ENCODE measurements at places on chromosomes 4 and X.

GRCh38 chr4:117447925-117448324 is 362.5 kb upstream of the TRAM1L1 start:
- no peak for DNase-seq

GRCh38 chrX:40177489-40177888 is 79.7 kb upstream of the BCOR start:
- no peak for DNase-seq

- no peak for DNase-seq
Observed at GRCh38 chrX:40385682-40386081, 195.1 kb upstream of the ATP6AP2 start.

DNA sequence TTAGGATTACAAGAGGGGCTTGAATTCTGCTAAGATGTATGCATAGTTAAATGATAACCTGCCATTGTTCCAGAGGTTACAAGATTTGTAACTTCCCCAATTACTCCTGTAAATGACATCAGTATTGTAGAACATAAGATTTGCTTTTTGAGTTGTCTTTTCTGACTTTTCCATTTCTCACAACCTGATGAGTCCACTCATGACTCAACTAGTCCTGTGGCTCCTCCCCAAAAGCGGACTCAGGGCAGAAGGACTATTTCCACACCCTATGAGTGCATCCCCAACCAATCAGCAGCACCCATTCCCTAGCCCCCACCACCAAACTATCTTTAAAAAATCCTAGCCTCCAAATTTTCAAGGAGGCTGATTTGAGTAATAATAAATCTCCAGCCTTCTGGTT is 54.7 kb downstream of the HOPX start:
- no peak for DNase-seq

GRCh38 chrX:47178337-47178736 is 15.3 kb upstream of the UBA1 start:
- no peak for DNase-seq

- DNase-seq = no peak
Observed at GRCh38 chr4:181964731-181965130, 278.5 kb upstream of the TENM3 start.

- DNase-seq = no peak
Observed at GRCh38 chr4:124189545-124189944, 523.0 kb downstream of the ANKRD50 start.

DNA sequence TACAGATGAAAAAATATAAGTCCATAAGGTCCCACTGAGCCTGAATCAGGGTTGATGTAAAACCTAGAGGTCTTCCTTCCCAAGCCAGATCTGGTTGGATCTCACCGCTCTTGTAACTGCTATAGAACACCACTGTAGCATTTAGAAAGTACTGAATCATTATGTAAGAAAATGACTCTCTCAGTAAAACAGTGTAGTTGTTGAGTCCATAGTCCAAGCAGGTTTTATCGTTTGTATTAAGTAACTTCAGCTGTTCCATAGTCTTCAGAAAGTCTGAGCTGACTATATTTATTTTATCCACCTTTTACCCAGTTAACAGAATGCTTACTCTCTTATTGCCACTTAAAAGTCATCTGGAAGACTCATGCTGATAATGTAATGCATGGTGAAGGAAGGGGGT is 82.2 kb downstream of the POLA1 start:
- DNase-seq = no peak

GRCh38 chr4:167642250-167642649 is 408.0 kb upstream of the SPOCK3 start:
- no peak for DNase-seq

DNA sequence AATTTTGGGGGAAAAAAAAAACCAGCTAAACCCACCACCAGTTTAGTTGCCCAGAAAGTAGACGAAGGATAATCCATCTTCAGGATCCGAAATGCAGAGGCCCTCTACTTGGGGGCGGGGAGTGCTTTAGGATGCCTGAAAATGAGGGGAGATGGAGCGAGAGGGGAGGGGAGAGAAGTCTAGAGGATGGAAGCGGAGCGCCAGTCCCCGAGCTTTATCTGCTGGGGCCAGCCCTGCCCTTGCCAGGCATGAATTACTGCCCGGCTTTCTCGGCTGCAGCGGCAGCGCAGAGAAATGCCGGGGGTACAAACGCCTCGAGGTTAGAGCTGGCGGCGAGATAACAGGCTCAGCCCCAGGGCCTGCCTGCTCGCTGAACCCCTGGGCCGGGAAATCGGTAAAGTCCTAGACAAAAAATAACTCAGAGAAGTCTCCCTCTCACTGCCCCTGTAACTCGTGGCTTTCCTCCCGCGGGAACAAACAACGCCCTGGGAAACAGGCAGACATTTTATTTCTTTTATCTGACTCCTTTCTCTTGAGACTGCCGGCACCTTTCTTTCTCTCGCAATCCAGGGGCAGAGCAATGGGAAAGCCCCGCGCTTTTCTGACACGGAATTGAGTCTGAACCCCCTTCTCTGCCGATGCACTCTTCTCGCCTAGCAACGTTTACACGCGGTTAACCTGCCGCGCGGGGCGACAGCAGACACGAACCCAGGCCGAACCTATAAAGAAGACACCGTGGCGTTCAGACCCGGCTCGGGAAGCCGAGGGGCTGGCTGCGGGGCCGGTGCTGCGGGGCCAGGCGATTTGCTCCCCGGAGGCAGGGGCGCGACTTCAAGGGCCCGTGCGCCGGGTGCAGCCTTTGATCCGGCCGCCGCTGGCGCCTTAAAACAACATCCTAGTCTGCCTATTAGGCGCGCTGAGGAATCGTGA is 3.1 kb upstream of the MSX1 start:
- no peak for DNase-seq

- no peak for DNase-seq
Observed at GRCh38 chrX:4881277-4881676, 1167.8 kb upstream of the PRKX start.

GRCh38 chrX:111823703-111824102 is 52.3 kb upstream of the TRPC5OS start:
- DNase-seq = no peak

GRCh38 chrX:108053218-108053617 is 8.4 kb downstream of the VSIG1 start:
- no peak for DNase-seq

GRCh38 chr4:14046642-14047041 is 419.1 kb upstream of the BOD1L1 start:
- no peak for DNase-seq

DNA sequence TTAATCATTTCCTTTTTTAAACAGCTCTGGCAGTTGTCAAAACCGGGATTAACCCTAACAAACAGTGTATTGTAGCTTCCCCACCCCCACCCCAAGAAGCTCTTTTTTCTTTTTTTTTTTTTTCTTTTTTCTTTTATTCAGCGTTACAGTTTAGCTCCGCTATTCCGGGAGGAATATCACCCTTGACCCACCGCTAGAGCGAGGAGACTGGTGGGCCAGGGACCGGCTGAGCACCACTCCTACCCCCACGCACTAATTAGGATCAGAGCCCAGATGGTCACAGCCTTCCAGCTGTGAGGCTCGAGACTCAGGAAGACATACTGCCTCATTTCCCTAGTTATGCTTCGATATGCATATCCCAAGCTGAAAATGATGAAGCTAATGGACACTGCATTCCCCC is 2.0 kb downstream of the PARM1 start:
- DNase-seq = no peak

GRCh38 chr4:189285377-189285776 is 655.3 kb upstream of the FRG1 start:
- no peak for DNase-seq

DNA sequence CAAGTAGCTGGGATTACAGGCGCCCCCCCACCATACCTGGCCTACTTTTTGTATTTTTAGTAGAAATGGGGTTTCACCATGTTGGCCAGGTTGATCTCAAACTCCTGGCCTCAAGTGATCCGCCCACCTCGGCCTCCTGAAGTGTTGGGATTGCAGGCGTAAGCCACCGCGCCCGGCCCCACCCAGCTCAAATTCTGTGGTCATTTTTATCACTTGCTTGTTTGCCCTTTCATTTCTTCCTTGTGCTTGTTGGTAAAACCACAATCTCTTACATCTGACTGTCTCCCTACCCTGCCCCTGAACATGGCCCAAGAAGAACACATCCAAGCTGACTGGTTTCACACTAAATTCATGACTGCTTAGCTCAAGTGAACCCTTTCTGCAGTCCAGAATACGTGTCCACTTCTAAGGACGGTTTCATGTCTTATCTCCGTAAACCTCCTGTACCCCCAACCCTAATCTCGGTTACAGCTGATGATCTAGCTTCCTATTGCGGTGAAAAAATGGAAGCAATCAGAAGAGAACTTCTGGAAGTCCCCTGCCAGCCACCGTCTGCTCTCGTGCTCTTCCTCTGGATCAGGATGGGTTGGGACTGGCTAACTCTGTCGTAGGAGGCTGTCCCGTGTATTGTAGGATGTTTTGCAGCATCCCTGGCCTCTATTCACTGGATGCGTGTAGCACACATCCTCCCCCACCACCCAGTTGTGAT is 5.4 kb upstream of the RS1 start:
- DNase-seq = peak; percentile 44

- no peak for DNase-seq
Observed at GRCh38 chr4:101064541-101065180, 282.7 kb downstream of the PPP3CA start.

- DNase-seq = no peak
Observed at GRCh38 chr4:118296729-118297128, 56.1 kb downstream of the PRSS12 start.

- no peak for DNase-seq
Observed at GRCh38 chrX:112761242-112762207, 79.1 kb downstream of the AMOT start.

DNA sequence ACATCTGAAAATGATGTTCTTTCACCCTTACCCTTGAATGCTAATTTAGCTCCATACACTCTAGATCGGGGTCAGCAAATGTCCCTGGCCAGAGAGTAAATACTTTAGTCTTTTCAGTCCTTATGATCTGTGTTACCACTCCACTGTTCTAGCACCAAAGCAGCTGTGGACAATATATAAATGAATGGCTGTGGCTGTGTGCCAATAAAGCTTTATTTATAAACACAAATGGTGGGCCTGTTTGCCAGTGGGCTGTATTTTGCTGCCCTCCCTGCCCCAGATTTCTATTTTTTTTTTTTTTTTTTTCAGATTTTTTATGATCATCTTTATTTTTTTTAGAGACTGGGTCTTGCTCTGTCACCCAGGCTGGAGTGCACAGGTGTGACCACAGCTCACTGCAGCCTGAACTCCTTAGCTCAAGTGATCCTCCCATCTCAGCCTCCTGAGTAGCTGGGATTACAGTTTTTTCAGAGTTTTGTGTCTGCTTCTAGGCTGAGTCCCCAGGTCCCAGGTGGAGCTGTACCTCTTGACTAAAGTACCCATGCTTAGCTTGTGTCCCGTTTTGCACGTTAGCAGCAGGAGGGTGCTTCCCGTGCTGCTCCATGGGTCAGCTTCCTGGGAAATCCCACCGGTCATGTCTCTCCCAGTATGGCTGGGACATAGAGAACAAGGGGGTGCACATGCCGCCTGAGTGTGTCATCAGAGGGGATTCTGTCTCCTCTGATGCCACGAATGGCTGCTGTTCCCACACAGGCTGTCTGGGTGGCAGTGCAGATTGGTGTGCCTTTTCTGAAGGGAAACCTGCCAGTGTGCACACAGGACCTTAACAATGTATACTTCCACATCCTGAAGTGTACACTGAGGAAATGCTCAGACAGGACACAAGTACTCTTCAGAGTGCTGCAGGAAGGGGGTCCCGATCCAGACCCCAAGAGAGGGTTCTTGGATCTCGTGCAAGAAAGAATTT is 16.0 kb upstream of the GRPEL1 start:
- DNase-seq = no peak

GRCh38 chr4:109559625-109559982 is 442 bp upstream of the MCUB start:
- no peak for DNase-seq

DNA sequence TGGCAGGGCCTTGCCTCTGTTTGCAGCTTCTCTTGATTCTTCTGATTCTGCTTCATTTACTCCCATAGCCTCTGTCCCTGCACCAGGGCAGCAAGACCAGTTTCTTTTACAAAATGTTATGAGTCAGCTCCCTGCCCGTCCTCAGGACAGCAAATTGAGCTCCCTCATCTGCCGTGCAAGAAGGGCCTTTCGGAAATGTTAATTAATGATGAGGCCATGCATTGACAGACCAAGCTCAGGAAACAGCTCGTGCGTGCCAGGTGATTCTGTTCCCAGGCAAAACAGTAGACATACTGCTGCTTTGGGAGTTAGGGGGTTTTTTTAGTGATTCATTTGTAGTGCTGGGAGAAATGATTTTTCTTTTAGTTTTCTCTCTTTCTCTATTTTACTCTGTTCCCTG is 231.7 kb downstream of the FBXW7 start:
- no peak for DNase-seq

- DNase-seq = no peak
Observed at GRCh38 chr4:4368809-4369580, 17.9 kb upstream of the NSG1 start.

GRCh38 chr4:104726002-104726401 is 231.3 kb upstream of the CXXC4 start:
- DNase-seq = no peak

DNA sequence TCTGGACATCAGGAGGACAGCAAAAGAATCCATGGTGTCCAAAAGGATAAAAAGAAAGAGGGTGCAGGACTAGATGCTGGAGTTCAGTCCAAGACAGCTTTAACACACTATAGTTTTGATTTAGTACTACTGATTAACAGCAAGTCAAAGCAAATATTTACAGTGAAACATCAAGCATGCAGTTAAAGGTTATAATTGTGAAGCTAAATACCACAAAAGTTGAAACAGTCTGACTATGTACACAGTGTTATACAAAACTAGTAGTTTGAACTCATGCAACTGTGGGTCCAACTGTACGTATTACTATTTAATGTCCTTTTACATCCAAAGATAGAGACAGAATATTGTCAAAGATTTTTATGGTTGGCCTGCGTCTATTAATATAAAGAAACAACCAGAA is 57.6 kb downstream of the CHIC2 start:
- no peak for DNase-seq

GRCh38 chrX:107742700-107743191 is 32.8 kb downstream of the TSC22D3 start:
- DNase-seq = no peak

- no peak for DNase-seq
Observed at GRCh38 chr4:100962698-100963097, 384.6 kb downstream of the PPP3CA start.

DNA sequence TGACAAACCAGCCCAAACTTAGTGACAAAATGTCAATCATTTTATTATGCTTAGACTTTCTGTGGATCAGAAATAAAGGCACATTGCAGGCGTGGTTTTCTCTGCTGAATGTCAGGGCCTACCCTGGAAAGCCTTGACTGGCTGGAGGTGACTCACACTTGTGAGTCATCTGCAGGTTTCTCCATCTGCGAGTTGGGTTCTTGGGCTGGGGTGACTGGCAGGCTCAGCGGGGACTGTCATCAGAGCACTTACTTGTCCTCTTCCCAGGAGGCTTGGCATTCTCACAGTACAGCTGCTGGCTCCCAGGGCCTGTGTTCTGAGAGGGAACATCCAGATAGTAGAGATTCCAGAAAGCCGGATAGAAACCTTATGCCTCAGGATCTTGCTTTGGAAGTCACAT is 153.8 kb upstream of the AGA start:
- peak; percentile 87 for DNase-seq

- peak; percentile 21 for DNase-seq
Observed at GRCh38 chrX:23317799-23318724, 16.6 kb upstream of the PTCHD1 start.

GRCh38 chrX:20459410-20460350 is 193.0 kb upstream of the RPS6KA3 start:
- no peak for DNase-seq

- DNase-seq = no peak
Observed at GRCh38 chr4:56654238-56654632, 26.9 kb downstream of the HOPX start.

- DNase-seq = peak; percentile 28
Observed at GRCh38 chrX:154380153-154380552, 1.1 kb downstream of the EMD start.
